ACHN (cell line): ENCODE measurements at places on chromosomes 13 and 19.

DNA sequence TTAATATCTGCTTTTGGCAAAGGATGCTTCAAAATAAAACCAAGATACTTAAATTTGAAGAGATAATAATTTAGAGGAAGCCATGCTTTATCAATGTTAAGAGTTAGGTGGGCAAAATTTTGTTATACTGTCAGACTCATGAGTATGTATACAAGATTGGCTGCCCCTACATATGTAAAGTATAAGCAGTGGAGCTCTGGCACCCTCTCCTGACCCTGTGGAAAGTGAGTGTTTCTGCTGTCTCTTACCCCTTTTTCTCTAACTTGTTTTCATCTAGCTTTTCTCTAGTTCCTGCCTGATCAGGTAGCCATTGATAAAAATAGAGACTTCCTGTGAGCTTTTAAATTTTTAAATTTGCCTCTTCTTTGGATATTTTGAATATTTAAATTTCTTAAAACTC lies 710.9 kb upstream of the SPRY2 start:
- DNase-seq = no peak

DNA sequence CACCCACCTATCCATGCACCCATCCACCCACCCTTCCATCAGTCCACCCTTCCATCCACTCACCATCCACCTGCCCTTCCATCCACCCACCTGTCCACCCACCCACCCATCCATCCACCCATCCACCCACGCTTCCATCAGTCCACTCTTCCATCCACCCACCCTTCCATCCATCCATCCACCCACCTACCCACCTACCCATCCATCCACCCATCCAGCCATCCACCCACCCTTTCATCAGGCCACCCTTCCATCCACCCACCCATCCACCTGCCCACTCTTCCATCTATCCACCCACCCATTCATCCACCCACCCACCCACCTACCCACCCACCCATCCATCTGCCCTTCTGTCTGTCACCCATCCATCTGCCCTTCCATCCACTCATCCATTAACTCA lies 17.0 kb downstream of the KLHL26 start:
- DNase-seq = no peak

DNA sequence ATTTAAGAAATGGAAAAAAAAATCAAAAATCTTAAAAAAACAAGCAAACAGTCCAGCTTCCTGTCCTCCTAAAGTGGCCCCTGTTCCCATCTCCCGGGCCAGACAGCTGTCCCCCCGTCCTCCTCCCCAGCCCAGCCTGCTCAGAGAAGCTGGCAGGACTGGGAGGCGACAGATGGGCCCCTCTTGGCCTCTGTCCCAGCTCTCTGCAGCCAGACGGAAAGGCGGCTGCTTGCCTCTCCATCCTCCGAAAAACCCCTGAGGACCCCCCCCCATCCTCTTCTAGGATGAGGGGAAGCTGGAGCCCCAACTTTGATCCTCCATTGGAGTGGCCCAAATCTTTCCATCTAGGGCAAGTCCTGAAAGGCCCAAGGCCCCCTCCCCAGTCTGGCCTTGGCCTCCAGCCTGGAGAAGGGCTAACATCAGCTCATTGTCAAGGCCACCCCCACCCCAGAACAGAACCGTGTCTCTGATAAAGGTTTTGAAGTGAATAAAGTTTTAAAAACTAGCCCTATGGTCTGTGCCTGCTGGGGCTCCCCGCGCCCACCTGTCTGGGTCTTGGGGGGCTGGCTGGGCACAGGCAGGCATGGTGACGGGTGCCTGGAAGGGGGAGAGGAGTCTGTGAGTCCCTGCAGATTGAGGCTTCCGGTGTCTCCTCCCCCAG lies 3.8 kb downstream of the GADD45GIP1 start:
- DNase-seq = no peak

DNA sequence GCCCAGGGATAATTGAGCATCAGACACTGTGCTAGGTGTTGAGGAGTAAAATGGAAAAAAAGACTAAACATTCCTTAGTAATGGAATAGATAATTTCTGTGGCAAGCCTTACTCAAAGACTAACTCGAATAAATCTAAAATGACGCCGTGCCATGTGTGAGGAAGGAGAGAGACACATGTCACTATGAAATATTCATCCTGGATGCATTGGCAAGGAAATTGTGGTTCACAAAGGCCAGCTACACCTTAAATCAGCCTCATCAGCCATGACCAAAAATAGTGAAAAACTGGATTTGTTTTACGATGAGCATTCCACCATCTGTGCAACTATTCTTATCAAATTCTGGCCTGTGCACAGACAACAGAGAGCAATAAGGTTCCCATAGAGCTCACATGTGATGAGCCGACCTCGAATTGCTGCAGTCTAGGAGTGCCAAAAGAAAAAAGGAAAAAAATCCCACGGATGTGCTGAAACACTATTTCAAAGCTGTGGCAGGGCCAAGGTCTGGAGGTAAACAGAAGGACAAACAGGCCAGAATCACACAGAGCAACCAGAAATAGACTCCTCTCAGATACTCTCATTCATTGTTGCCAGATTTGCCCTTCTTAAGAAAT lies 505.7 kb downstream of the EFNB2 start:
- DNase-seq = no peak

- DNase-seq = no peak
These were observed 9.5 kb upstream of the TMEM86B start for GRCh38 chr19:55238030-55238429.

GRCh38 chr19:55068950-55069864 lies 6.3 kb upstream of the RDH13 start:
- no peak for DNase-seq

DNA sequence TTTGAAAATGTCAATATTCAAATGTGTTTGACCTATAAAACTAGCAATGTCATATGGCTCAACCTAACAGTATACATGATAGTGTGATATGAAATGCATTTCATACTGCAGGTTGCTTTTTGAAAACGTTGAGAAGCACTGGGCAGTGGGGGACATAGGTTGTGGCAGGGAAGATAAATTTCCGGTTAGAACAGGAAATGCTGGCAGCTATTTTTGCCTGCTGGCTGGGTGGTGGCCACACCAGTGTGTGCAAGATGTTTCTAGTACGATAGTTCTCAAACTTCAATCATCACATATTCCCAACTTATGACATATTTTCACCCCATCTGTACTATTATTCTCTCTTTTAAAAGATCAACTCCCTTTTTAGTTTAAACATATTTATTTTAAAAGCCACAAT lies 17.2 kb downstream of the FXYD5 start:
- no peak for DNase-seq

DNA sequence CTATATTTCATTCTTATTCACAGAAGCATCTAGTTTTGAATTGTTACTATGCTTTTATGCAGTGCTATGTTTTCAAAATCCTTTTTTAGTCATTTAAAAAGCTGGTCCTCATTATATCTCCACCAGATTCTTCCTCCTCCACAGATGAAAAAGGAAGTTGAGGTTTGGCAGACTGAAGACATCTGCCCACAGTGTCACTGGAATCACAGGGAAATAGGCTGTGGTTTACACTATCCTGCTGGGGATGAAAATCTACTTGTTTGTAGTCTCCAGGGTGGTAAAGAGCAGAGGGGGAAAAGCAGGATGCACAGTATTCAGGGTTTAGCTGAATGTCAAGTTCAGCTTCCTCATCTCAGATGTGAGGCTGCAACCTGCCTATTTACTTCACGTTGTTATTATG lies 351.2 kb downstream of the DNAJC15 start:
- DNase-seq = no peak

DNA sequence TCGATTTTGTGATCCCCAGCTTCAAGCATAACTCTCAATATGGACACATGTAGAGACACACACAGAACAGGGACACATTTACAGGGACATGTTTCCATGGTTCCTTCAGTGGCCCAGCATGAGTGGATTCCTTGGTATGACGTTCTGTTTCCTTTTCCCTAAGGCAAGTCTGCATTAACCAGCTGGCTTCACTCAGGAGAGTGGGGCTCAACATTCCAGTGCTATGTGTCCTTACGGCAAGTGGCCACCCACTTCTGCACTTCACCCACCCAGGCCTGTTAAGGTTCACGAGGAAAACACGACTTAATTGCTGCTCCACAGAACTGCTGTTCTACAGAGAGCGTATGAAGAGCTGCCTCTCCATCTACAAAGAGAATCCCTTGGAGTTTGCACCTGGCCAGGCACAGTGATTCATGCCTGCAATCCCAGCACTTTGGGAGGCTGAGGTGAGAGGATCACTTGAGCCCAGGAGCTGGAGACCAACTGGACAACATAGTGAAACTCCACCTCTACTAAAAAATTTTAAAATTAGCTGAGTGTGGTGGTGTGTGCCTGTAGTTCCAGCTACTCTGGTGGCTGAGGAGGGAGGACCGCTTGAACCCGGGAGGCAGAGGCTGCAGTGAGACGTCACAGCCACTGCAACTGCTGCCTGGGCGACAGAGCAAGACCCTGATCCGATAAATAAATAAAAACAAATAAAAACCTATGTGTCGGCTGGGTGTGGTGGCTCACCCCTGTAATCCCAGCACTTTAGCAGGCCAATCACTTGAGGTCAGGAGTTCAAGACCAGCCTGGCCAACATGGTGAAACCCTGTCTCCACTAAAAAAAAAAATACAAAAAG lies 32.5 kb downstream of the BRD4 start:
- DNase-seq = no peak

DNA sequence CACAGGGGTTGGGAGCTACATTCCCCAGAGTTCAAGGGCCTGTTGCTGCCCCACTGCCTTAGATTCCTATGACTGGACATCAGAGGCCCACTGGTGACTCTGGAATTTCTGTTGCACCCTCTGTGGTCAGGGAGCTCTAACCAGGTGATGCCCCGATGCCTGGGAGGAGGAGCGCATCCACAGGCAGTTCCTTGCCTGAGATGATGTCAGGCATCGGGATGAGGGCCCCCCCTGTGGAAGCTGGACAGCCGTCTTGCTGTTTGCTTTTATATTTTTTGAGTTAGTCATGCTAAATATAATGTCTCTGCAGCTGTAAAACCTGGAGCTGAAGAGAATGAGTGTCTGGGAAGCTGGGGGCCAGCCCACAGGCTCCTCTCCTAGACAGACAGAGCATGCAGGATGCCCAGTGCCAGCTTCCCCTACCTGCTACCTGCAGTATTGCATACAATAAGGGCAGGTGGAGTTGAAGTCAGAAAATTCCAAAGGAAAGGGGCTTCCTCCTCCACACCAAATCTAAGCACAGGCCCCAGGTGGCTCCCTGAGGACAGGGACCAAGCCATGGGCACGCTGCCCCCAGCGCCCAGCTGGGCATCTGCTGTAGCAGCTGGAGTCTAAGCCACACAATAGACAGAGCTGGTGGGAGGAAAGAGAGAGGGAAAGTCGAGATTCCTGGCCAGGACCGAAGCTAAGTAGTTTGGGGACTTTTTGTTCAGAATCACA lies 16.2 kb downstream of the COL4A2 start:
- peak; percentile 88 for DNase-seq

DNA sequence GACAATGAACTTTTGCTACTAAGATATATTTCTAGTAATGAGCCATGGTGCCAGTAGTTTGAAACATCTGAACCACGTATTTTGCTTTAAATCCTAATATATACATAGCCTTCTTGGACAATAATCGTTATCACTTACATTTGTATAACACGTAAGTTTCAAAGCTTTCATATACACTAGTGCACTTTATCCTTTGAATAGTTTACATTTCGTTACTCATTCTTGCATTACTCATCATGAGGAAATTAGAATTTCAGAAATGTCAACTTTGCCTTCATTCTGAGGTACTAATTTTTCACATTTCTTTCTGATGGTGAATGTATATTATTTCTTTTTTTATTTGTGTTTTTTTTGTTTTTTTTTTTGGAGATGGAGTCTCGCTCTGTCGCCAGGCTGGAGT lies 5.8 kb downstream of the KBTBD7 start:
- DNase-seq = no peak

DNA sequence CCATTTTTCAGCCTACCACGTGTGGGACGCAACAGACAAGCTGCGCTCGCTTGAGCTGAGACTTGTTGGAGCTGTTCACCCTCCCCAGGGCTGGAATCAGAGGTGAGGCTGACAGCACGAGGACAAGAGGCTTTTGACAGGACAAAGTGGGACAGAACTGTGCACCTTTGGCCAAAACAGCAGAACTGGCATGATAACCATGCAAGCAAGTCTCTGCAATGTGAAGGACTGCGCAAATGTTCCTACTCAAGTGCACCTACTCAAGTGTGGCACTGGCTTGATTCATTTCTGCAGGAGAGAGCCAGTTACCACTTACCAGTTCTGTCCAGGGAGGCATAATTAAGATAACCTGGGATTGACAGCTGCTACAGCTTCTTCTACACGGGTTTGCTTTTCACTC lies 62.2 kb upstream of the TM9SF2 start:
- DNase-seq = no peak

DNA sequence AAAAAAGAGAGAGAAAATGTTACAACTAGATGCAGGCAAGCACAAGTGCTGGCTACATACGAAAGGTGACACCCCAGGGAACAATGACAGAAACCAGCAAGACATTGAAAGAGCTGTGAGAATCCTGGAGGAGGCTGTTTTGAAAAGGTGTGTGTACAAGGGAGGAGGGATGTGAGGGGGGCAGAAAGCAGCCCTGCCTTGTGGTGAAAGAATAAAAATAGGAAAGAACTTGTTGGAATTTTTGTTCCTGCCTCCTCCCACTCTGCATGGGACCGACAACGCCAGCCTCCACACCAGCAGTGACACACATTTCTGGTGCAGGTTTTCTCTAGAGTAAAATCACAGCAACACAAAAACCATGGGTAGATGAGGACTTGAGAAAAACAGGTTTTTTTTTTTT lies 1258.6 kb downstream of the PCDH9 start:
- no peak for DNase-seq

DNA sequence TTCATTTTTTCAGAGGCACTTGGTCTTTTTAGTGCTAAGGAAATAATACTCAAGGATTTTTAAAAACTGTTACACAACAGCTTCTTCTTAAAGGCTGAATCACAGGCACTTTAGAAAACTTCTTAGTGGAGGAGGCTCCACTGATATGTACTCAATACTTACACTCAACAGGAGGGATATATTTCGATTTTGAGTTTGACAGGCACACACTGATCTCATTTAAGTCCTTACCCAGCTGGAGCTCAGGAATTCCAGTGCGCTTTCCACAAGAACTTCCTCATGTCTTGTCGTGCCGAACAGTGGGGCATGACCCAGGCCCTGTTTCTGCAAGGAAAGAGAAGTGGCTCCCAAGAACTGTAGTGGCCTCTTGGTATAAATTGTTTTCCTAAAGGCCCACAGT lies 103.8 kb downstream of the RGCC start:
- DNase-seq = no peak
